ENCODE measurements at places on chromosomes 11 and 22.

- no peak for DNase-seq
Observed at GRCh38 chr11:48182860-48183526, 33.6 kb upstream of the OR4B1 start.

DNA sequence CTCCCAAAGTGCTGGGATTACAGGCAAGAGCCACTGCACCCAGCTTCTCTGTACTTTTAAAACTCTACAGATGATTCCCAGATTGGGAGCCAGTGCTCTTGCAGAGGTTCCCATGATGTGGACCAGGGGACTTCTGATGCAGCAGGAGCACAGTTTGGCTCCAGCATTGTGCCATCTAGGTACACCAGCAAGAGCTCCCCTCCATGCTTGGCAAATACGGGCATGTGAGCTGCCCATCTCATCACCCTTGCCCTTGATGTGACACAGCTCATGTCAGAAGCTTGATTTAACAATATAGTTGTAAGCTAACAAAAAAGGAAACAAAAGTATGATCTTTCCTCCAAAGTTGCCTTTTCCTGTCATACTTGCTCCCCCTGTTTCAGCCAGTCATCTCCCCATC, 28.7 kb downstream of the SNU13 start:
- DNase-seq = no peak

DNA sequence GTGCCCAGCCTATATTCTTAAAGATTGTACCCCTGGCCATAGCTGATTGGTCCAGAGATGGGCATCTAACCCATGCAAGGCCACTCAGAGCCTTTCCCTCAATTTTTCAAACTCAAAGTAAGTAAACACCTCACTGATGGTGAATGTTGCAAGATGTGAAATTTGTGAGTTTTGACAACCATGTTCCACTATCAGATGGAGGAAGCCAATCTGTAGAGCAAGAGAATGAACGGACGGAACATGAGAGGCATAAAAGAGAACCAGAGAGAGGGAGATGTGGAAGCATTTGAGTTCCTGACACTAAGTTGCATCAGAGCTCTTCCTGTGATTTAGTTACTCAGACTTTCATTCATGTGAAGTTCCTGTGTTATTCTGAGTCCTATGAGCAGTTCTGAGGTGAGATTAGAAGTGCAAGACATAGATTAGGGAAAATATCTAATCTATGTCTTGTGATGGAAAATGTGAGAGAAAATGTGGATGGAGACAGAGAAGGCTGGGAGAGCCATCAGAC, 73.3 kb downstream of the PRSS23 start:
- no peak for DNase-seq

DNA sequence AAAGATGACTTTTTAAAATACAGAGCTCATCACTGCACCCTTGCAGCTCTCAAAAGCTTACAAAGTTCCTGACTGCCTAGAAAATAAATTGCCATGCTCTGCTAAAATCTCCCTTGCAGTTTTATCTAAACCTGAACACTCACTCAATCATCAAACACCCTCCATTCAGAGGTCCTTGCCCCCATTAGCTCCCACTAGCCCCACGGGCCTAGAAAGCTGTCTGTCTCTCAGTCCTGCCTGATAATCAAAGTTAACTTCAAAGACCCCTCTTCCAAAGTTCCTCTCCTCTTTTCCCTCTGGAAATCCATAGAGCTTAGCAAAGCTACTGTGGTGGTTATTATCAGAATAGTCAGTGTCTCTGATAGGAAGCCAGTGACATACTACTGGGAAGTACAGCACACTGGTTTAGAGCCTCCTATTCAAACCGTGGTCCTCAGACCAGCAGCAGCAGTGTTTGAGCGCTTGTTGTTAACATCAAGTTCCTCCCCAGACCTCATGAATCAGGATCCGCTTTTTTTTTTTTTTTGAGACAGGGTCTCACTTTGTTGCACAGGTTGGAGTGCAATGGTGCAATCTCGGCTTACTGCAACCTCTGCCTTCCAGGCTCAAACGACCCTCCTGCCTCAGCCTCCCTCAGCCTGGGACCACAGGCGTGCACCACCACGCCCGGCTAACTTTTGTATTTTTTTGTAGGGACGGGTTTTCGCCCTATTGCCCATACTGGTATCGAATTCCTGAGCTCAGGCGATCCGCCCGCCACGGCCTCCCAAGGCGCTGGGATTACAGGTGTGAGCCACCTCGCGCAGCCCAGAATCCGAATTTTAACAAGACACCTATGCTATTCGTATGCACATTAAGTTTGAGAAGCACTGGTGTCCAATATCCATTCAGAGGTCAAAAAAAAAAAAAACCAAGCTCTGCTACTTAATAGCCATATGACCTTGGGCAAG, 1.2 kb downstream of the NDUFC2 start:
- DNase-seq = no peak

DNA sequence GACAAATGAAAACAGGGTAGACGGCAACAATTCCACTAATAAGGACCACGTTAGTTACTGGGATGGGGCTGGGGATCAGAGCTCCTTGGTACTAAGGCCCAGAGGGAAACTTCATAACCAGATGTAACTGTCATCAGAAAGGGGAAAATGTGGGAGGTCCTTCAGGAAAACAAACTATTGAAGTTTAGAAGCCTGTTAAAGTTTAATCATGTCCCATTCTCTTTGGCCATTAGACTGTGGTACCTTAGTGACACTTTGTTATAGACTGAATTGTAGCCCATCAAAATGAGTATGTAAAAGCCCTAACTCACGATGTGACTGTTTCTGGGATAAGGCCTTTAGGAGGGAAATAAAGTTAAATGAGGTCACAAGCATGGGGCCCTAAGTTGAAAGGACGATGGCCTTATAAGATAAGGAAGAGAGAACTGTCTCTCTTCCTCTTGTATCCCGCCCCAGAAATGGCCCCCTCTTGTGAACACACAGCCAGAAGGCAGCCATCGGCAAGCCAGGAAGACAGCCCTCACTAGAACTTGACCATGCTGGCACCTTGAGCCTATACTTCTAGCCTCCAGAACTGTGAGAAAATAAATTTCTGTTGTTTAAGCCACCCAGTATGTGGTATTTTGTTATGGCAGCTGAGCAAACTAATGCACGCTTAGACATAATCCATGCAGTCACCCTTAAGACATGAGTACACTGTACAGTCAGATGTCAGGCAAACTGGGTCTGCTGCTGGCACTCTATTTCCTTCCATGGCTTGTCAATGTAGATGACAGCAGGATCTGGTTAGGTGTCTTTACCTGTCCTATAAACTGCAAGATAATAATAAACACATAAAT, 26.9 kb upstream of the USP47 start:
- no peak for DNase-seq

DNA sequence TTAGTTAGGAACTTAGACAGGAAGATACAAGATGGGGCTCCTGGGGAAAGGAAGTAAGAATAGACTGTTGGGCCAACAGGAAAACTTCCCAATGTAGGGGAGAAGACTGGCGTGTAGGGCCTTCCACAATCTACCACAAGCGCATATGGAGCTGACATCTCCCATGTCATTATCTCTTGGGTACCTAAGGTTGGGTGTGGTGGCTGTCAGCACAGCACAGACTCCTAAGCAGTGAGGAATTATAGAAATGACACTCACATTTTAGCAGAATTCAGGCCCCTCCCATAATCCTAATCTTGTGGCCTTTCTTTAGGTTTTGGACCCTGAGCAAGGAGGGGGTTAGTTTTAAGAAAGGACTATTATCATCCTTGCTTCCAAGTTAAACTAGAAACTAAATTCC, 11.6 kb downstream of the TRIM21 start:
- DNase-seq = no peak

GRCh38 chr11:134346976-134347350, 15.2 kb downstream of the GLB1L2 start:
- DNase-seq = no peak

DNA sequence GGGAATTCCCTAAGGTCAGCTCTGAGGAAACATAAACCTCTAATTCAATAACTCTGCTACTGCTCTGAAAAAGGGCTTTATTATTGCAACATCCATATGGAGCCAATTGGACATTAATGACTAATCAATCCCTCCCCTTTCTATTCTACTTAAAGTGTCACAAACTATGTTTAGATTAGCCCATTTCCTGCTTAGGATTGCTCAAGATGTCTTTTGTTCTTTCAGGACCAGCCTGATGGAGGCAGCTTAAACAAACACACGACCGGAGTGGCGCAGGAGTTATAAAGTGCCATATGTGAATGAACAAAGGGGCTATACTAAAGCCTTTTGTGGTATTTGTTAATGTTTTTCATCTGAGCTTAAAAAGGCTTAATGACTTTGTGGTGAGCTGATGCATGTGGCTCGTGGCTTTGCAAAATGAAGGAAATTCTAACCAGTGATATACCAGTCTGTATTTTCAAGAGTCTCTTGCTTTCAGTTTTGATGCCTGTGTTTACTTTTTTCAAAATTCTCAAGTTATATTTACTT, 354.4 kb downstream of the SOX6 start:
- no peak for DNase-seq

DNA sequence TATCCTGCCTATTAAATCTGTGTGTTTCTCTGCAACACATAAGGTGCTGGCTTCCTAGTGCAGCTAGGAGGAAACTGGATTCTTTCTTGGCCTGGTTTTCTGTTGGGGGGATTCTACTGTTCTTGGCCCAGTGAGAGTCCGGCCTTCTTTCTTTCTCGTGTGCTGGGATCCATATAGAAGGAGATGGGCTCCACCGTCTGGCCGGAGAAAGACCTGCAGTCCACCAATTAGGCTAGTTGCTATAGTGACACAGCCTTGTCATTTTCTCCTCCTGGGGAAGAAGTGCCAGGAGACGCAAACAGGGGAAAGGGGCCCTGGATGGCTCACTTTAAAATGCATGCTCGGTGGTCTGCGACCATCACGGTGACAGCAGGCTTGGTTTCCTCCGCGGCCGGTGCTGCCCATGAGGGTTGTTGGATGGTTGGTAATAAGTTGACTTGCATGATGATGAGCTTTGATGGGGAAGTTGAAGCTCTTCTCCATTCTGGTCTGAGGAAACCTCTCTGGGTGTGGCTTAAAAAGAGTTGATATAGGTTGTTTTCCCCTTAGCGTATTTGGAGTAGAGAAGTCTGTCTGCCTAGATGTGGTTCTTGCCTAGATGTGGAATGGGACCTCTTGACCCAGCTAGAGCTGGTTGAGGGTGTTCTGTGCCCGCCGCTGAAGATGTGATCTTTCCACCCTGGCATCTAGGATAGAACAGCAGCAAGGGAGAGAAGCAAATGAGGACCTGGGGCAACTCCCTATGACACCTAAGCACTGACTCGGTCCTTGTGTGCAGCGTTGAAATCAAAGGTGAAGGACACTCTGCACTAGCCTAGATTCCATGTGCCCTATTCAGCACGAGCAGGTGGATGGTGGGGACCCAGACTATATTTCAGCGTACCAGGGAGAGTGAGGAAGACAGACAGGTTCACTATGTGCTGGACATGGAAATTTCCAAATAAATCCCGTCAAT, 1335.0 kb downstream of the BRD1 start:
- DNase-seq = peak; percentile 49

DNA sequence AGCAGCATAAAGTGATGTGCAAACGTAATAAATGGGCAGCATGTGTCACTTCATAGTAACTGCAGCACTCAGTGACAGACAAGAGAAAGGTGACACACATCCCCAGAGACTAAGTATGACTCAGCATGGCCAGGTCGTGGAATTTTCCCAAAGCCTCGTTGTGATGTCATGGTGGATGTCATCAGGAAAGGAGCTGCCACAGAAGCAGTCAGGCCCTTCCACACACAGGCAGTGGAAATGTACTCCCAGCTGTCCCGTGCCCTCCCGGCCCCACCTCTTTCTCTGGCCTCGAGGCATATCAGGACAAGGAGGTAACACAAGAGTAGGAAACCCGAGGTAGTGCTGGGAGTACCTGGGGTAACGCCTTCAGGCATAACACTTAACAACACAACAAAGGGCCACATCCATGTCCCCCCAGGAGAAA, 8.1 kb downstream of the PC start:
- peak; percentile 48 for DNase-seq

DNA sequence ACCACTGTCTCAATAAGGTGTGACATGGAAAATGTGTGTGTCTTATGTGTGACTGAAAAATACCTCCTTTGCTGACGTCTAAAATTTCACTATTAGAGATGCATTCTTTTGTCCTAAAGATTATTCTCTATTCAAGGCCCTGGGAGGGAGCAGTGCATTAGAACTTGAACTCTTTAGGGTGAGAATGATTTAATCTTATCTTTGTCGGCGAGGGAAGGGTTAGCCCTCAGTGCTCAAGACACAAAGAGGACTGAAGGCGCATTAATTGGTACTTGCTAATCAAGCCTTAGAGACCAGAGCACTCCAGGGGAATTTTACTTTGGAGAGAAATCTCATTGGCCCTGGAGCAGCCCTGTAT, 29.8 kb upstream of the PLET1 start:
- no peak for DNase-seq

DNA sequence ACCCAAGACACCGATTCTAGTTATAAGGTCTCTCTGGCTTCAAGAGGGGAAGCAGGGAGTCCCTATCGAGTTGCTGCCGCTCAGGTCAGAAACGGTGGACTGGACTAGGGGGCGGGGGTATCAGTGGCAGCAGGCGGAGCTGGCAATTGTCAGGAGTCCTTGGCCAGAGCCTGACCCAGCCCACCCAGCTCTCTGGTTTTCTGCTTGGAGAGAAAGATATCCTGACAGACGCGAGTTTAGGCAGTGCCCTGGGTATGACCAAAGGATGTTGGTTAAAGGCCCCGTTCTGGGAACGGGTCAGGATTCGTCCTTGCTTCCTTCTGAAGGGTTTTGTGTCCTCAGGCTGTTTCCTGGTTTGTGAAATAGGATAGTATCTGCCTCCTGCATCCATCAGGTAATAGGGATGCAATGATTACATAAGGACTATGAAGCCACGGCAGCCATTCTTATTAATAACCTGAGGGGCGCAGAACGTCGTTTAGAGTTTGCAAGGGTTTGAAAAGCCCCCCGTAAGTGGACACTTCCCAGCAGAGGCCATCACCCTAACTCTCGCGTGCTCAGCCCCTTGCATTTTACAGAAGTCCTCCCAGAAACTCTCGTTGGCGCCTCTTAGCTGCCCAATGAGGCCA, 700 bp upstream of the DEPDC5 start:
- peak; percentile 54 for DNase-seq

GRCh38 chr22:22599248-22599647, 40.2 kb upstream of the PRAME start:
- no peak for DNase-seq

DNA sequence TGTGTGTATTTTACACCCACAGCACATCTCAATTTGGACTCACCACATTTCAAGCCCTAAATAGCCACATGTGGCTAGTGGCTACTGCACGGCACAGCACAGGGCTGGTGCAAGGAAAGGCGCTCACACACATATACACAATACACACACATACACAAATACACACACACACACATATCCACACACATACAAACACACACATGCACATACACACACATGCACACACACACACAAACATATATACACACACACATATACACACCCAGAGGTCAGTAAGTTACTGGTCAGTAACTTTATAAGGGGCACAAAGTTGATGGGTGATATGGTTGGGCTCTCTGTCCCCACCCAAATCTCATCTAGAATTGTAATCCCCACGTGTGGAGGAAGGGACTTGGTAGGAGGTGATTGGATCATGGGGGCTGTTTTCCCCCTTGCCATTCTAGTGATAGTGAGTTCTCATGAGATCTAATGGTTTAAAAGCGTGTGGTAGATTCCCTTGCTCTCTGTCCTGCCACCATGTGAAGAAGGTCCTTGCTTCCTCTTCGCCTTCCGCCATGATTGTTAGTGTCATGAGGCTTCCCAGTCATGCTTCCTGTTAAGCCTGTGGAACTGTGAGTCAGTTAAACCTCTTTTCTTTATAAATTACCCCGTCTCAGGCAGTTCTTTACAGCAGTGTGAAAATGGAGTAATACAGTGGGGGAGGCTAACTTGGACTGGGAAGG, 37.6 kb upstream of the DKK3 start:
- no peak for DNase-seq

GRCh38 chr22:23103199-23103954, 33.1 kb downstream of the GNAZ start:
- DNase-seq = no peak
